Osteocyte (in vitro differentiated cells): ENCODE measurements at places on chromosomes 12 and 14.

- DNase-seq, result no peak
Measured at GRCh38 chr12:110717037-110717436, 25.7 kb downstream of the PPP1CC start.

GRCh38 chr14:87508333-87508732 lies 484.6 kb downstream of the GALC start:
- no peak for DNase-seq

GRCh38 chr12:104342147-104342546 lies 38.6 kb downstream of the EID3 start:
- no peak for DNase-seq

DNA sequence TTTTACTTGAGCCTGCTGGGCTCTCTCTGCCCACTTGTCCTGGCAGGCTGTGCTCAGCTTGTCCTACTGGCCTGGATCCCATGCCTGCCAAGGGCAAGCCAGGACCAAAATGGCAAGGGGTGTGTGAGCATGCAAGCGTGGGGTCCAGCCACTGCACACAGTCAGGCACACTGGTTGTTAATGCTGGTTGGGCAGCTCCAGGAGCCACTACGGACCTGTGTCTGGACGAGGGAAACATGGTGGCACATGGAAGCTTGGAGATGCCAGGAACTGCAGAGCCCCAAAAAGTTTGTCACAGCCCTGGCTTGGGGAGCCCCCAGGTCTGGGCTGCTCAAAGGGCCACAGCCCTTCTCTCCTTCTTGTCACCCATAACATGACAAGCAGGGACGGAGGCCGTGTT lies 83.8 kb downstream of the ACSS3 start:
- no peak for DNase-seq

GRCh38 chr12:131146173-131146675 lies 192.5 kb downstream of the ADGRD1 start:
- no peak for DNase-seq
